Naive thymus-derived CD8-positive, alpha-beta T cell (primary cell): ENCODE measurements at places on chromosomes 2 and 18. TPM values are rescaled to one million over a fixed set of nuclear protein-coding genes. Genes with fewer than 3 reads are reported as not detected.

- DNase-seq, result no peak
Observed at GRCh38 chr18:11986061-11986460, 4.8 kb downstream of the IMPA2 start.

GRCh38 chr2:149226790-149227189 lies 103.6 kb upstream of the LYPD6 start:
- no peak for DNase-seq

GRCh38 chr2:162063281-162063680 lies 10.7 kb downstream of the DPP4 start:
- no peak for DNase-seq

The SLC23A3 gene
- 3.3 TPM for total RNA-seq

The SERPINB11 gene
- not detected for total RNA-seq

GRCh38 chr2:41907771-41908207 lies 140.0 kb upstream of the PKDCC start:
- DNase-seq, result no peak

DNA sequence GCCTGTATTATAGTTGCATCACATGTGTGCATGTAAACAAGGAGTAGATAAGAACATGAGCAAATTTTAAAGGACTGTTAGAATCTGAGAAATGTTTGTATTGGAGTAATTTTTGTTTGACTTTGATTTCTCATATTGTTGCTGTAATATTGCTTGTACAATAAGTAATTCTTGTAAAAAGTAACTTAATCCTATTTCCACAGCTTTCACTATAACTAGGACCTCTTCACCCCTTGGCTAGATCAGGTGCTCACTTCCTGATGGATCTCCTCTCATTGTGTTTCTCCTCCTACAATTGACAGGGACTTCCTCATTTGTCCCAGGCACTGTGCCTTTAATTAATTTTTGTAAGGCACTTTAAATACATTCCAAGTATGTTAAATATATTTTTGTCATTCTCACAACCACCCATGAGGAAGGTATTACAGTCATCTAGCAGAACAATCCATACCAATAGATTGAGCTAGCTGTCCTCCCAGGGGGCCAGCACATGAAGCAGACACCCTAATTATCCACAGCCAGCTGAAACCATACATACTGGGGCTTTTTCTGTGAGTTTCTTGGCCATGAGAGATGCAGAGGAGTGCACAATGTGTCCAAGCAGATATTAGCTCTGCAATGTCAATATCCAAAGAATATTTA lies 359.5 kb upstream of the ACVR2A start:
- DNase-seq, result no peak

GRCh38 chr2:173656086-173656485 lies 301.4 kb downstream of the CDCA7 start:
- no peak for DNase-seq

GRCh38 chr18:26225022-26225693 lies 1.1 kb upstream of the TAF4B start:
- no peak for DNase-seq

The ANKRD30BL gene
- total RNA-seq, result not detected

DNA sequence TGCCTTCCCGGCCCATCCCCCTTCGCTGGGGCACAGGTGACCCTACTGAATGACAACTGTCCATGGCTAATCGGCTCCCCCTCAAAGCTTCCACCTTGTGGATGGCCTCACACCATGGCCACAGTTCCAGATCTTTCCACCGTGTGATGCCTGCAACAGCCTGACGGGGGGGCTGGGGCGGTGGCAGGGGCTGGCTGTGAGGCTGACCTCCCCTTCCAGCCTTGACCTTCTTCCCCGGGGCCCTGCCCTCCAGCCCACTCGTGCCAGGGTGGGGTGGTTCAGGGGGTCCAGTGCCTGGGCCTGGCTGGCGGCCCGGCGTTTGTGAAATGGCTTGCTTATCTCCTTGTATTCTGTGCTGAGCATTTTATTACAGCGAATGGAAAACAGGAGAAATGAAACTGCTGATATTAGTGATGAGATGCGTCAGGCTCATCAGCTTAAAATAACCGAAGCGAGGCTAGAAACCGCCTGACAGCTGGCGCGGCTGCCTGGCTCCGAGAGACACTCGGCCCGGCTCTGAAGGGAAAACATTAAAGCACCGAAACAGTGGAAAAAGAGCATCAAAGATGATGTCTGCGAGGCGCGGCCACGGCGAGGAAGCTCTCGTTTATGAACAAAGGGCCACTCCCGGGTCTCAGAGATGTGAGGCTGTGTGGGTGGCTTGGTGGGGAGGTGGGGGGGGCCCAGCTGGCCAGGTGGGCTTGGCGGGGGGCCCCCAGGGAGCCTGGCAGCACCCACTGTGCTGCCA lies 916 bp upstream of the PDCD1 start:
- no peak for DNase-seq

- DNase-seq, result no peak
Observed at GRCh38 chr2:67320861-67321587, 76.1 kb upstream of the ETAA1 start.

- no peak for DNase-seq
Observed at GRCh38 chr2:20667531-20668401, 822 bp downstream of the GDF7 start.

- DNase-seq, result peak; percentile 1
Observed at GRCh38 chr2:11745613-11746375, 638 bp upstream of the LPIN1 start.

GRCh38 chr2:4951368-4951767 lies 740.8 kb upstream of the SOX11 start:
- no peak for DNase-seq

GRCh38 chr2:2188941-2189340 lies 142.1 kb downstream of the MYT1L start:
- DNase-seq, result no peak

The CGREF1 gene
- 0.68 TPM for total RNA-seq

DNA sequence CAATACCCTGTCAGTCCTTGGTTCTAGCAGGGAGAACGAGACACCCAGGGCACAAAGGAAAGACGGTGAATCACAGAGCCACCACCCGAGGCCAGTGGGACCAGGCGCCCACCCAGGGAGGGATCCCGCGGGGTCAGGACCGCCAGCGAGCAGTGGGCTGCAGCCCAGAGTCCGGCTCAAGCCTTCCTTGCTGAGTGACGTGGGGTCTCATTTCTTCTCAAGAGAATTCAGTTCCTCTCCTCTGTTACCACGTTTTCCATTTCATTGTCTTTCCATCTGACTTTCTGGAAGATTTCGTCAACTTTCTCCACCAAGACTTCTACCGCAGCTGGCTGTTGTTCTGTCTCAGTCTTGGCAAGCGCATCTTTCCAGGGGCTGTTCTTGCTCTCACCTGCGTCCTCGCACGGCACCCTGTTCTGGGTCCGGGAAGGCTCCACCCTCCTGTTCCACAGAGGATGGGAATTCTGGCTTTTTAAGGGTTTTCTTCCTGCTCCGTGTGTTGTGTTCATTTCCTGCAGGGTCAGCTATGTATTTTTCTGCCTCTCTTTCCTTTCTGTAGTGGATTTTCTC lies 248.6 kb downstream of the NDUFA10 start:
- no peak for DNase-seq

The INO80C gene
- total RNA-seq, result 29.4 TPM

DNA sequence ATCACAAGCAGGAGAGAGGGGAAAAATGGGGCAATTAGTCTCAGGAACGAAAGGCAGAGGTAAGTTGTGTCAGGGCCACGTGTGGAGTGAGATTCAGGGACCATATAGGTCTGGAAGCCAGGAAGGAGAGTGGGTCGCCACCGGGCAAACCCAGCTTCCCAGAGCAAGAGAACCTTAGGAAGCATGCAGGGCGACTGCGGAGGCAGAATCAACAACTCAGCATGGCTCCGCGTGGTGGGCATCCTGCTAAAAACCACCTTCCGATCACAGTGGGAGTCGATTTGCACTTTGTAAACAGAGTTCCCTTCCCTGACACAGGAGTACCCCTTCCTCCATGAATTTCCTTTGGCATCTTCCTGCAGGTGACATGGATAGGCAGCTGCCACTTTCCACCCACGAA lies 114.6 kb downstream of the TTC32 start:
- no peak for DNase-seq

DNA sequence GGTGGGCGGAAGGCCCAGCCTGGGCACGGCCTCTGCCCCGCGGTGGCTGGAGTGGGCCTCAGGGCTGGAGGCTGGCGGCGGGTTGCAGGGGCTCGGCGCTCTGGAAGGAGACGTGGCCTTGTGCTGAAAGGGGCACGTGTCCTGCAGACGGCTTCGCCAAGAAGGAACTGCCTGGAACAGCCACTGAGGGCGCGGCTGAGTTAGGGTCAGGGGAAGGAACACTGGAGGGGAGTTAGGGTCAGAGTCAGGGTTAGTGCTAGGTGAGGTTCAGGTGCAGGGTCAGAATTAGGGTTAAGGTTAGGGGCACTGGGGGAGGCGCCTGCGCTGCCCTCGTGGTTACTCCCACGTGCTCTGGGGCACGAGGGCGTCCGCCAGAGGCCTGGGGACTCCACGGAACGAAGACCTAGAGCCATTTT lies 933 bp upstream of the ADNP2 start:
- DNase-seq, result peak; percentile 19

The GCFC2 gene
- 27.1 TPM for total RNA-seq

DNA sequence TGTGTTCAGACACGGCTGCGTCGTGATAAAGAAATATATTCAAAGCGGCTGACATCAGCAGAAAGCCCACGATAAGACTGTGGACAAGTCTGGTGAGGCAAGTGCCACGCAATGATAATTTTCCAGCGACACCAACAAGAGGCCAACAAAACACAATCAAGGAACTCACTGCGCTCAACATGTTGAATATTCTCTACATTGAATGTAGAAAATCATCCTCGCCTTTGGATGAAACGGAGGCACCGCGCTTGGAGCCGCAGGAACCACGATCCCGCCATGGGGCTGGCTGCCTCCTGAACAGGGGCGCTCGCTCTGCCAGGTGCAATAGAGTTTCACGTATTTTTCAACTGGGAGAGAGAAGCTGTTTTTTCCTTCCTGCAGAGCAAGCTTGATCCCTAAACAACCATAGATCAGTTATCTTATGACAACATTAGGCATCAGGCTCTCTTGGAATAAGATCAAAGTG lies 220.3 kb downstream of the ATAD2B start:
- DNase-seq, result no peak

The RIT2 gene
- not detected for total RNA-seq

The FOXD4L1 gene
- total RNA-seq, result 0.41 TPM

DNA sequence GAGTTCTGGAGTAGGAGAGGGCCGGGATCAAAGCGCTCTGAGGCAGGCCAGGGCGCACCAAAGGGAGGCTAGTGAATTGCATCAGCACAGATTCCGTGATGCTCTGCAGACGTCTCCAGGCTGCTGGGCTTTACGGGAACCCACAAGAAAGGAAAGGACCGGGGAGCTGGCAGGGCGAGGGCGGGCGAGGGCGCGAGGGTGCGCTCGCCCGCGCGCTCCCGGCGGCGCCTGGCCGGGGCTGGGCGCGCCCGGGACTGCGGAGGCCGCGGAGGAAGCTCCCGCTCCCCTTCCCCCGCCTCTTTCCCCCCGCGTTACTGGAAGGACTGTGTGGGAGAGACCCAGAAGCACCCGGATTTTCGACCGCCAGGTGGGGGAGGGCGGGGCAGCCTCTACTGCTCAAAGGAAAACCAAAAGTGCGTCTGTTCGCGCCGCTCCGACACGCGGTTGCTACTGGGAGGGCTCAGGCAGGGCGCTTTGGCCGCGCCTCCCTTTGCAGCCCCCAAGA lies 2.4 kb upstream of the FOSL2 start:
- peak; percentile 59 for DNase-seq

GRCh38 chr2:2294183-2294690 lies 36.8 kb downstream of the MYT1L start:
- DNase-seq, result no peak

- DNase-seq, result no peak
Observed at GRCh38 chr2:204425821-204426220, 119.5 kb upstream of the PARD3B start.

GRCh38 chr18:78782951-78783563 lies 196.6 kb upstream of the SALL3 start:
- DNase-seq, result no peak

DNA sequence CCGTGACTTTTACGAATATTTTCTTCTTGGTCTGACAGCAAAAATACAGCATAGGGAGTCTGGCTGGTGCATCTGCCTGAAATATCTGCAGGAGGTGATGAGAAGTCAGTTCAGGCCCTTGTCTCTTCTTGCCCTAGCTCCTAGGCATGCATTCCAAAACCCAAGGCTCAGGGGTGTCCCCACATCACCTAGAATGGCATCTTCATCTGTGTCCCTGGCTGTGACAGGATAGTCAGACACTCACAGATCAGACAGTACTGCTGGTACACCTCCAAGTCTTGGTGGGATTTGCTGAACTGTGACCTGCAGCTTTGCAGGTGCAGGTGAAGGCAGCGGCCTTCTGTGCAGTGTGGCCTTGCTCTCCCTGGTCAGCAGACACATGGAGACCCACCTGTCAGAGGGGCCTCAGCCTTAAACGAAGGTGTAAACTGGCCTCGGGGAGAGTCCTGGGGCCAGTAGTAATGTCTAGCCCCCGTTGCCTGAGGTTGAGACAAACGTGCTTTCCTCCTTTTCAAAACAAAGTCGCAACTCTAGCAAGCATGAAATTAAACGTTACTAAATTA lies 42.8 kb downstream of the MBP start:
- no peak for DNase-seq

DNA sequence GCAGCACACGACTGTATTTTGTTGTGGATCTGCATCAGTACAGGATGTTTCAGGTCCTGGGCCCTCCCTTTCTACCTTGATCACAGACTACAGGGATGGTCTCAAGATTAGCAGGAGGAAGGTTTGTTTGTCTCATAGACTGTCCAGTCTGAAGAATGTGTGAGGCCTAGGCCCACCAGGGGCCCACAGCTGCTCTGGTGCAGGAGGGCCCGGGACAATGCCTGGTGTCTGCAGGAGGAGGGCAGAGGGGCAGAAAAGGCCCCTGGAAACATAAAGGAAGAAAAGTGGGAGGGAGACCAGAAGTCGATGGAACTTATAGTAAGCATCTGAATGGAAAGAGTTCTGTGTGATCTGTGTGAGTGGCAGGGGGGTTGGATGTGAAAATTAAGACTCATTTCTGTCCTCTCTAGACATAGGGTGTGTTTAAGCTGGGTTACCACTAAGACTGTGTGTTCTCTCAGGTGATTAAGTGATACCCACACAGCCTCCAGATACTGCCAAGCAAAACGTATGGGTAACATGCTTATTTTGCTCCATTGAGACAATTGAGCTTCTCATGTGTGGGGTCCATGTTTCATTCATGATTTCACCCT lies 33.4 kb upstream of the LPIN2 start:
- no peak for DNase-seq

DNA sequence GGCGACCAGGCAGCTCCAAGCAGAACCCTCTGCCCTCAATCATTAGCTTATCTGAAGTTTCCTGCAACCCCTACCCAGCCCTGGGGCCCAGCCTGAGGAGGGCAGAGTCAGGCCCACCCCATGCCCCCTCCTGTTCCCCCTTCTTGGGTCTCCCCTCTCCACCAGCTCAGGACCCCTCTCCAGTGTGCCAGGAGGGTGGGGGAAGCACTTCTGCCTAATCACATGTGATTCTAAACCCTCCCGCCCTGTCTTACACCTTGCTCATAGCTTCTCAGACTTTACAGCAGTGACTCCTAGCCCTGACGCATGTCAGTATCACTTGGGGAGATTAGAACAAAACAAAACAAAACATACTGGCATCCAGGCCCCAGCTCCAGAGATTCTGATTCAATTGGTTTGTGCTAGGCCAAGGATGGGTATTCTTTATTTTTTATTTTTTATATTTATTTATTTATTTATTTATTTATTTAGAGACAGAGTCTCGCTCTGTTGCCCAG lies 42.5 kb upstream of the ASAP2 start:
- no peak for DNase-seq

The GAL3ST2 gene
- not detected for total RNA-seq

- DNase-seq, result no peak
Observed at GRCh38 chr2:174781298-174781697, 17.0 kb upstream of the CHRNA1 start.

- no peak for DNase-seq
Observed at GRCh38 chr18:79640875-79641274, 38.7 kb upstream of the CTDP1 start.

The LYPD6B gene
- not detected for total RNA-seq

The LRRTM4 gene
- not detected for total RNA-seq
